ENCODE measurements at places on chromosomes 2 and 18. TPM values are rescaled to one million over a fixed set of nuclear protein-coding genes. Genes with fewer than 3 reads are reported as not detected.

The KANSL3 gene
- polyA plus RNA-seq = 53.0 TPM

The MOGAT1 gene
- not detected for polyA plus RNA-seq

The CAPN13 gene
- polyA plus RNA-seq = 1.2 TPM

The FAHD2A gene
- polyA plus RNA-seq = 33.6 TPM

GRCh38 chr2:17387591-17387990 lies 130.6 kb downstream of the RAD51AP2 start:
- DNase-seq = no peak

GRCh38 chr2:143936848-143937722 lies 582.8 kb downstream of the ZEB2 start:
- no peak for DNase-seq

DNA sequence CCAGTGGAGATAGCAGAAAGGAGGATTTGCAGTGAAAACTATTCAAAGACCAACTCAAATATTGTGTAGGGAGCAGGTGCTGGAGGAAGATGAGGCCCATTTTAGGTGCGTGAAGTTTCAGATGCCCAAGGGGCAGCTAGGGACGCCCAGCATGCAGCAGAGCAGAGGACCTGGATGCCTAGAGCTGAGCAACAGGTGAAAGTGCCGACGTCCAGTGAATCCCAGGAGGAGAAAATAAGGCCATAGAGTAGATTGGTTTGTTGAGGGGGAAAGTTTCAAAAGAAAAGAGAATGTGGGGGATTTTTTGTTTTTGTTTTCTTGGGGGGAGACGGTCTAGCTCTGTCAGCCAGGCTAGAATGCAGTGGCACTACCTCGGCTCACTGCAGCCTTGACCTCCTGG lies 53.1 kb downstream of the OSBPL1A start:
- no peak for DNase-seq

GRCh38 chr2:210004881-210005280 lies 2.4 kb downstream of the RPE start:
- DNase-seq = no peak

Measured in renal cortex interstitium (tissue), 15 donors.